Dorsolateral prefrontal cortex (tissue), 122 donors: ENCODE measurements at places on chromosomes 1 and 21.

- no peak for DNase-seq
Measured at GRCh38 chr1:47755101-47755990, 241.8 kb downstream of the TRABD2B start.

DNA sequence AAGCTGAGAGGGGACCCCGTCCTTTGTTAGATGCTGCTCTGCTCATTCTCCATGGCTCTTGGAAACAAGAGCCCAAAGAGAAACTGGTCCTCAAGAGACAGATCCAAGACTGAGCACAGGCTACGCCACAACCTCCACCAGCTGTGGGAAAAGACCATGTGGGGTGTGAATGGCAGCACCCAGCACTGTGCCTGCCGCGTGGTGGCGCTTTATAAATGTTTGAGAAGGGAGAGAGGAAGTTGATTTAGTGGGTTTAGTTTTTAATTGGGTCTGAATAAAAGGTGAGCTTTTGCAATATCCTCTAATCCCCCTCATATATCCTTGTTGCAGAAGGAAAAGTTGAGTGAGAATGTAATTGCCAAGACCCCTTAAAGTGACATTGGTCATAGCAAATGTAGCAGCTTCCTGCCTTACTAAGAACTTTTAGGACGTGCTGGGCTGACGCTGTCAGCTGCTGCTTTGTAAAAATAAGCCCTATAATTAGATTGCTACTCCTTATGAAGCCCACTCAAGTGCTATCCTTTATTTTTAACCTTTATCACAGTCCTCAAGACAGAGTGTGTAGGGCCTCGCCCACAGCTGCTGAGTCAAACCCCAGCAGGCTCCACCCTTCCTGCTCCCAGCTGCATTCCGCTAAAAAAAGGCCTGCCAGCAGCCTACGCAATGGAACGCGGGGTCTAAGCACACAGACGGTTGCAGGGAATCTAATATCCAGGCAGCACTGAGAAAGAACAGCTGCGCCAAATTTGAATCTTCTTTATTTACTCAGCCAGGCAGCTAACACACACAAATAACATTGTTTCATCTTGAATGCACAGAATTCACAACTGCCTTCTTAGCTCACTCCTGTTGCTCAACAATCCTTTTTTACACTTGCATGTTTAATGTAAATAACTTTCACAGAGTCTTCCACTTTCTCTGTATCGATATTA lies 47.4 kb upstream of the PRDX6 start:
- peak; percentile 83 for DNase-seq

DNA sequence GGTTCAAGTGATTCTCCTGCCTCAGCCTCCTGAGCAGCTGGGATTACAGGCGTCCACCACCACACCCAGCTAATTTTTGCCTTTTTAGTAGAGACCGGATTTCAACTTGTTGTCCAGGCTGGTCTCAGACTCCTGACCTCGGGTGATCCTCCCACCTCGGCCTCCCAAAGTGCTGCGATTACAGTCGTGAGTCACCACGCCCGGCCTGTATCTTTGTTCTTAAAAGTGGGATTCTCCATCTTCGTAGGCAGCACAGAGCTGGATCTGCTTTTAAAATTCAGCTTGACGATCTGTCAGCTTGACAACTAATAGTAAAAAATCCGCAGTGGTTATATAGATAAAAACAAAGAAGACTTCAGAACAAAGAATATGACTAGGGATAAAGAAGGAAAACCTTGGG lies 2.8 kb upstream of the GNG4 start:
- DNase-seq = no peak

- no peak for DNase-seq
Measured at GRCh38 chr21:33850401-33850800, 65.2 kb downstream of the ATP5PO start.

- no peak for DNase-seq
Measured at GRCh38 chr1:1182491-1183220, 9.0 kb downstream of the TTLL10 start.

GRCh38 chr1:208461680-208462079 lies 217.5 kb upstream of the PLXNA2 start:
- no peak for DNase-seq

- peak; percentile 87 for DNase-seq
Measured at GRCh38 chr1:43529206-43529731, 1.4 kb upstream of the PTPRF start.

DNA sequence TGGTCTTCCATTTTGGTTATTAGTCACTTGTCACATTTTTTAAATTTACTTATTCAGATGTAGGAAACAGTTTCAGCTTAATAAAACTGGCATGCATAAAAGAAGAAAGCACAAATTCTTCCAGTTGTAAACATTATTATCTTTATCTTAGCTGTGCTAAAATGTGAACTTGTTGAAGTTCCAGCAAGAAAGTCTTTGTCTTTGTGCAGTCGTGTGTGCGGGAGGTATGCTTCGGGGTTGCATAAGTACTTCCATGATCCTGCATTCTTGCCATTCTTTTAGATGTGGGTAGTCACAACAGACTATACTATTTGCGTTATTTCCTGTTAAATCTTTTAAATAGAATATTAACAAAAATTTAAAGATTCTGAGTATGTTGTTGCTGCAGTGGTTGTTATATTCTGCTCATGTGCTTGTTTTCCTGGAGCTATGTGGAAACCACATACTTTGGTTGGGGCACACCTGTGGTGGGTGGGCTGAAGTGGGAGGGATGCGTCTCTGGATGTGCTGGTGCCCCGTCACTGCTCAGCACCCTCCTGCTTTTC lies 49.9 kb downstream of the CBS start:
- DNase-seq = no peak

GRCh38 chr1:207240325-207241101 lies 81.0 kb upstream of the CD55 start:
- DNase-seq = no peak

DNA sequence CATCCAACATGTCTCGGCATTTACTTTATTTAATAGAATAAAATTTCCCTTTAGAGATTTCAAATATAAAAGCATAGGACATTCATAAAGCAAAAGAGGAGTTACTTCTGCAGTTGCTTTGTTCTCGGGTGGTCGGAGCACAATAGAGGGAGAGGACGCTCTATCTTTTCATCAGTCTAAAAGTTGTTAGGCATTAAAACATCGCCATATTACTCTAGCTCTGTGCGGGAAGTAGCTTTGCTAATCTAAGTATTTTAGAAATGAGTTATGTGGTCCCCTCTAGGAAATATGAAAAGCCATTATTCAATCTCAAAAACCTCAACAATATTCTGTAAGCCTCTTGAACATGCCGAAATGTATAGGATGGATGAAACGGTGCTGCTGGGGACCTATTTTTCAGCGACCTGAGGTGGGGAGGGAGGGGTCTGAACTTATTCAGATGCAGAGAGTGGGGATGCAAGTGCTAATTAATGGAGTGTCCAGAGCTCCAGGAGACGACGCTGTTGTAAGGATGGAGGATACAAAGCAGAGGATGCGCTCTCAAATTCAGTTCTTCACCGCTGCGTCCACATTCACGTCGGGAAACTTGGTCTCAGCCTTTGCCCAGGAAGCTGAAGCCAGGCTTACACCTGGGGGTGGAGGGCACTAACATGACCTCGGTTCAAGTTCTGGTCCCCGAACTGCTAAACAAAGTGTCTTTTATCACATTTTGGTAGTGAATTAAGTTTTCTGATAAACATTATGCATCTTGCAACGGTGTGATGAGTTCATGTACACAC lies 6.3 kb downstream of the CDKN2C start:
- DNase-seq = no peak

DNA sequence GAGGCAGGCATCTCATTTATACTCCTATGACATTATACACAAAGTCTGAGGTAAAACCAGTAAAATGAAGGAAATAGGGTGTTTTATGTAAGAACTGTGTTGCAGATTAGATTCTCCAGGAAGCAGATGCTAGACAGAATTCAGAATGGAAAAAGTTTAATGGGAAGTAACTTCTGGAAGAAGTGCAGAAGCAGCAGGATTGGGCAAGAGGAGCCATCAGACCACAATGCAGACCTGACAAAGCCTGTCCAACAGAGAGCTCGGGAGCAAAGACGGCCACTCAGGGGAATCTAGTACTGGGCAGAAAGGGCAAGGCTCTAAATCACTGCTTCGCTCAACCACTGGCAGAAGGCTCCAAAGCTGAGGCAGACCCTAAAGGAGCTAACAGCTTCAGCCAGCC lies 33.7 kb downstream of the FBXO42 start:
- no peak for DNase-seq

- DNase-seq = no peak
Measured at GRCh38 chr1:54311506-54311905, 94.7 kb downstream of the SSBP3 start.

DNA sequence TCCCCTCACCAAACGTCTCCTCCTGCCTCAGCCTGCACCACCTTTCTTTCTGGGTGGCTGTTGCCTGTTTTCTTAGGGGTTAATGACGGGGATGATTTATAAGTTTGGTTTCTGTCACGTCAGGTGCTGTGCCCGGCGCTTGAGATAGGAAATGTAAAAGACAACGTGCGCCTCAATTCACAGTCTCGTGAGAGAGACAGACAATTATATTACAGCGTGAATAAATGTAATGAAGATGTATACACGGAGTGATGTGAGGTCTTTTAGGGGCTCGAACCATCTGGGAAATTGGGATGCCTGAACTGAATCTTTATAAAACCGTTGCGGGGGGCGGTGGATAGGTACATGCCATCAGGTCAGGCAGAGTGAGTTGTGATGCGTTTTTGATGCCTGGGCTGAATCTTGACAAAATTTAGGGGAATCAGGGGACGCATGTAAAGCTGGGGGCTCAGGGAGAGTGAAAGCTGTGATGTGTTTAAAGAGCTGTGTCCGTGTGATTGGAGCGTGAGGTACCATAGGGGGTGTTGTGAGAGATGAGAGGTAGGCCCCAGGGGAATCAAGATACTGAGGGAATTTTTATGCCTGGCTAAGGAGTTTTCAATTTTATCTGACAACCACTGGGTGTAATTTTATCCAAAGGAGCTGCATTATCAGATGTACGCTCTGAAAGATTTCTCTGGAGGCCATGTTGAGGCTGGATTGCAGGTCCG lies 831 bp downstream of the TIPRL start:
- no peak for DNase-seq

- DNase-seq = no peak
Measured at GRCh38 chr1:29121516-29121935, 2.2 kb downstream of the TMEM200B start.

- peak; percentile 63 for DNase-seq
Measured at GRCh38 chr1:14915356-14916054, 238.0 kb upstream of the TMEM51 start.

- DNase-seq = no peak
Measured at GRCh38 chr1:38433084-38433722, 386.6 kb upstream of the POU3F1 start.
